Renal cortical epithelial cell (primary cell): ENCODE measurements at places on chromosomes 12 and 14.

DNA sequence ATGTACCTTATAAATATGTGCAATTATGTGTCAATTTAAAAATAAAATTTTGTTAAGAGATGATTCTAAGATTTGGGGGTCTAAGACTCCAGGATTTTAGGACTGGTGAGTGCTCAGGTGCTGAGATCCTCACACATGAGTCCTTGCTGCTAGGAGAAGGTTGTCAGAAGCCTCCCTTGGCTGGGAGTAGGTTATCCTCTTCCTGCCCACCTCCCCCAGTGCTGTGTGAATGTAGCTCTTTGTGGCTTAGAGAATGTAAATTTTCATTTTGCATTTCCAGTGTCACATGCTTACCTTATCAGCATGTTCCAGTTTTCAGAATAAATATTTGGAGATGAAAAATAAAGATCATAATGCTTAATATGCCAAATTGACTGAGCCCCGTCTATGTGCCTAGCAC lies 114.2 kb upstream of the MDM1 start:
- DNase-seq = no peak

GRCh38 chr14:62015243-62015642 lies 253.0 kb downstream of the SNAPC1 start:
- DNase-seq = no peak

DNA sequence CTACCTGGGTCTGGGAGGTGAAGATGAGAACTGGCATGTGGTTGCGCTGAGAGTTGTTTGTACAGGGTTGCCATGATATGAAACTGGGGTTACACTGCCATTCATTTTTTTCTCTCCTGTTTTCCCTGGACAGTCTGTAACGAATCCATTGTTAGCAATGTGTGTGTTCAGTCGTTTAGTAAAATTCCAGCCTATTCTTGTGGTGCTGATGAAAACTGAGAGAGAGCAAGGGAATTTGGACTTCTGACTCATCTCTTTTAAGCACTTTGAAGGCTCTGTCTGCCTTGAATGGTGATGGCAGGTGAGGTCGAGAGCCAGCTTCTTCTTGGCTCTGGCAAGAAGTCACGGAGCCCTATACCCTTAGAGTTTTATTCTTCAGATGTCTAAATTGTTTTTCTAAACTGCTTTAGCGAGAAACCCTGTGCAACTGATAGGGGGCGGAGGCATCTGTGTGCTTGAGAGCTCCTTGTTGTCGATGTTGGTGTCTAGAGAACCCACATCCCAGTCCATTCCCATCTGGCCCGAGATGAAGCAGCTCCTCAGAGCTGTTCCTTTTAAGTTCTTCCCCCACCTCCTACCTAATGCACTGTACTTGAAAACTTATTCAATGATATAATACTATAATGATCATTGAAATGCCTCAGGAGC lies 204.4 kb downstream of the TMX1 start:
- DNase-seq = peak; percentile 61

GRCh38 chr12:42776396-42776795 lies 186.8 kb upstream of the PRICKLE1 start:
- peak; percentile 18 for DNase-seq

DNA sequence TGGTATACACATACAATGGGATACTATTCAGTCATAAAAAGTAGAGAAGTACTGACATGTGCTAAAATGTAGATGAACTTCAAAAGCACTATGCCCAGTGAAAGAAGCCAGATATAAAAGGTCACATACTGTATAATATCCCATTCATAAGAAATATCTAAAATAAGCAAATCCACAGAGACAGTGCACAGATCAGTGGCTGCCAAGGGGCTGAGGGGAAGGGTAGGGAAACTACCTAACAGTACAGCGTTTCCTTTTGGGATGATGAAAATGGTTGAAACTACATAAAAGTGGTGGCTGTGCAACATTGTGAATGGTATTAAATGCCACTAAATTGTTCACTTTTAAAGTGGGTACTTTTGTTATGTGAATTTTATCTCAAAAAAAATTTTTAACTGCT lies 11.9 kb downstream of the EAPP start:
- DNase-seq = no peak

- peak; percentile 33 for DNase-seq
Observed at GRCh38 chr14:24130380-24130716, at the start of gene FITM1. FITM1 (plus strand) TSS chr14:24130659; CDS start chr14:24131564, 905 bp downstream.

GRCh38 chr14:68225321-68225720 lies 405.7 kb downstream of the RAD51B start:
- no peak for DNase-seq

- peak; percentile 53 for DNase-seq
Observed at GRCh38 chr14:99601361-99601831, 2.6 kb downstream of the CCDC85C start.

DNA sequence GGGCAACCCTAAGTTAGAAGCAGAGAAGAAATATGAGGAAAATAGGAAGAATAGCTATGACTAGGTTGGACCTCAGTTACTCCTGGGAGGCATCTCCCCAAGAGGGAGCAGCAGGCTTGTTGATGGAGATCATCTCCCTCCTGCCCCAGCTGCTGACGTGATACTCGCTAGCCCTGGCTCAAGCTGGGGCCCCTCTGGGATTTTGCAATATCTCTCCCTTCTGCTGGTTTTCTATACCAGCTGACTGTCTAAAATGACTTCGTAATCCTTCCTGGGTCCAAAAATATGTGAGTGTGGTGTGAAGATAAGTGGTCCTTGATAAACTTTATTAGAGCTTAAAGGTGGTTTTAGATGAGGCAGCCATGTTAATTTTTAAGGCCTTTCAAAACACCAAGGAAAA lies 4.5 kb upstream of the HECTD4 start:
- DNase-seq = no peak

- DNase-seq = no peak
Observed at GRCh38 chr12:11568762-11569478, 80.6 kb upstream of the ETV6 start.

DNA sequence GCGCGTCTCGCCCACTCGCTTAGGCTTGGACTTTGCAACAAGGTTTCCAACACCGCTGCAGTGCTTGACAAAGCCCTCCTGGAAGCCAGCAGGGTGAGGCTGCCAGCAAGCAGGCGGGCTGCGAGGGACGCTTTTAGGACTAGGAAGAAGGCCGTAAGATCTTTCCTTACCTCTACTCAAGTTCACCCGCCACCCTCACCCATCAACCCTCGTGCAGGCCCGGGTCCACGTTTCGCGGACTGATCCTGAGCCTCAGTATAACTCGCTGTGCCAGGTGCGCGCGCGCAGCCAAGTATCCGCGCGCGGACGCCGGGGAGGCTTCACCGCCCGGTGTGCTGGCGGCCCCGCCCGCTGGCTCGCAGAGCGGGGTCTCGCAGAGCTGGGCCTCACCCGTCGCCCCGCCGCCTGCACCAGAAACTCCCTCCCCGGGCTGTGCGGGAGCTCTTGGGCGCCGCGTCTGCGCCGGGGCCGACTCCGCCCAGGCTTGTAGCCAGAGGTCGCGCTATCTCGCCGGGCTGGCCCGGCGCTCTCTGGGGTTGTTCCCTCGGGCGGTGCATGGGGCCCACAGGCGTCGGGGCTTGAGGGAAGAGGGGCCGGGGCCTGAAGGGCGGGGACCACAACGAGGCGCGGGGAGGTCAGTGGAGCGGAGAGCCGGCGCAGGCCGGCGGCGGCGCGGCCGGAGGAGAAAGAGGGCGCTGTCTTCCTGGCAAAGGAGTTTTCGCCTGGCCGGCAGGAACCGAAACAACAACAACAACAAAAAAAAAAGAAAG lies 7.6 kb upstream of the SIX1 start:
- DNase-seq = peak; percentile 43

- DNase-seq = peak; percentile 82
Observed at GRCh38 chr12:75759842-75760572, 248.6 kb upstream of the KRR1 start.

GRCh38 chr12:62711631-62712241 lies 223.2 kb downstream of the PPM1H start:
- DNase-seq = peak; percentile 38
